ENCODE measurements at places on chromosomes 13 and 19. TPM values are rescaled to one million over a fixed set of nuclear protein-coding genes. Genes with fewer than 3 reads are reported as not detected.

PODNL1 gene
- 1.6 TPM for total RNA-seq

ZNF569 gene
- total RNA-seq, result 34.4 TPM

SIGLECL1 gene
- total RNA-seq, result not detected

CLDND2 gene
- total RNA-seq, result not detected

PRX gene
- 2.5 TPM for total RNA-seq

ZNF136 gene
- 24.7 TPM for total RNA-seq

TICAM1 gene
- total RNA-seq, result 1.6 TPM

KATNAL1 gene
- total RNA-seq, result 62.7 TPM

FIZ1 gene
- total RNA-seq, result 5.3 TPM

ICAM4 gene
- 0.46 TPM for total RNA-seq

RAB3D gene
- 28.8 TPM for total RNA-seq

MIA gene
- 1.6 TPM for total RNA-seq
